ENCODE measurements at places on chromosomes 16 and 17.
A peak's percentile ranks its signal among the peaks of the same experiment; 100 is the strongest.

DNA sequence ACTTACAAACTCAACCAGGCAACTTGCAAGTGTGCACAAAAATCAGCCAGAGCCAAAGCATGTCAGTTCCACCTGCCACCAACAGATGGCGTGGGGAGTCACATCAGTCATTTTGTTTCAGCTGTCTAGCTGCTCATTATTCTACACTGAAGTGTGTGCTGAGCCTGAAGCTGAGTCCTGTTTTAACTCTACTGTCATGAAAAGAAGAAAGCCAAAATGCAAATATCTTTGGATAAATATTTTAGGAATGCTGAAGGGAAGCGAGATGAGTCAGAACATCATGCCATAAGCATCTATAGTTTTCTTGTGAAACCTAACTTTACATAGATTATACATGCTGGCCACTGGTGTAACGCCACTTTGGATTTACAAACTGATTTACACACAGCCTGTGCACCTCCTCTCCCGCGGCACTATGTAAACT lies 172.6 kb downstream of the CDK5R1 start:
- peak; percentile 82 for DNase-seq

DNA sequence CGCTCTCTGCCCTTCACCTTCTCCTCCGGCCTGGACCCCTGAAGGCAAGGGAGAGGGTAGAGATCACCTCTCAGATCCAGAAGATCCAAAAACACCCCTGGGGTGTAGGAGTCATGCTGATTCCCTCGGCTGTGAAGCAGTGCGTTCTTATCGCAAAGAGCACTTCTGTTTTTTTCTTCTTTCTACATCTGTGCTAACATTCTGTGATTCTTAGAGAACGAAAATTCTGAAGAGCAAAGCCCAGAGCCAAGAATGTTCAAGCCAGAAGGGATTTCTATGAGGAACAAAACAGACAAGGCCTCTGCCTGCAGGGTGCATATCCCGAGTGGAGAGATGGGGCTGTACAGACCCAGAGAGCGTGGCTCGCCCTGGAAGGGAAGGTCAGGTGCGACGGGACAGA lies 17.2 kb downstream of the NPTX1 start:
- DNase-seq = no peak

DNA sequence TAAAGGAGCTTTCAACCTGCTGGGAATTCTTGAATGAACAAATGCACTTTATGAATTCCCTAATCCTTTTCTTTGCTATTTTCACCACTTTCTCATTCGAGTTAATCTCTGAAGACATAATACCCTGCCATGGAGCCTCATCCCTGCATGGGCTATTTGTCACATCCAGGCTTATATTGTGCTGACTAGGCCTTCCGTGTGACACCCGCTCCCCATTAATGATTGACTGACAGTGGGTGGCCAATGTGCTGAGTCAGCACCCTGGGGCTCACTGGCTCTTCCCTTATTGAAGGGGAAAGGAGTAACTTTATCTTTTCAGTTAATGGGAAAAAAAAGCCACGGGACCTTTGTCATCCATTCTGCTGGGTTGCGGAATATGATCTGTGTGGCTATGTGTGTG lies 1024.8 kb upstream of the EEF2KMT start:
- no peak for DNase-seq

- DNase-seq = peak; percentile 84
Observed at GRCh38 chr17:43772877-43773648, 5.7 kb downstream of the DUSP3 start.

DNA sequence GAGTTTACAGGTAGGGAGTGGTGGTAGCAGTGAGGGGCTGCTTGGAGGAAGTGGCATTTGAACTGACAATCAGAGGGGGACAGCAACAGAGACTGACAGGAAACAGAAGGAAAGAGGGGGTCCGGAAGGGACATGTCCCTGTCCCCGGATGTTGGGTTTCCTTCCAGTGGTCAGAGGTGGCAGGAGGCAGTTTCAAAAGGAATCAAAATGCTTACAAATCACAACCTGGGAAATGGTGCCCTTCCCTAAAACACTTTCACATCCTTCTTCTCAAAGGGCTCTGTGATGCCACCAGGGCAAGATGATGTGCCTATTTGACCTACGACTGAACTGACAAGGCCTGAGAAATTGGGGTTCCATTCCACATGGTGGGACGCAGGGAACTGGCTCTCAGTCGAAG lies 19.7 kb downstream of the ADGRG1 start:
- DNase-seq = no peak

All from posterior vena cava (tissue), 2 donors.